ENCODE measurements at places on chromosomes 13 and 19.

DNA sequence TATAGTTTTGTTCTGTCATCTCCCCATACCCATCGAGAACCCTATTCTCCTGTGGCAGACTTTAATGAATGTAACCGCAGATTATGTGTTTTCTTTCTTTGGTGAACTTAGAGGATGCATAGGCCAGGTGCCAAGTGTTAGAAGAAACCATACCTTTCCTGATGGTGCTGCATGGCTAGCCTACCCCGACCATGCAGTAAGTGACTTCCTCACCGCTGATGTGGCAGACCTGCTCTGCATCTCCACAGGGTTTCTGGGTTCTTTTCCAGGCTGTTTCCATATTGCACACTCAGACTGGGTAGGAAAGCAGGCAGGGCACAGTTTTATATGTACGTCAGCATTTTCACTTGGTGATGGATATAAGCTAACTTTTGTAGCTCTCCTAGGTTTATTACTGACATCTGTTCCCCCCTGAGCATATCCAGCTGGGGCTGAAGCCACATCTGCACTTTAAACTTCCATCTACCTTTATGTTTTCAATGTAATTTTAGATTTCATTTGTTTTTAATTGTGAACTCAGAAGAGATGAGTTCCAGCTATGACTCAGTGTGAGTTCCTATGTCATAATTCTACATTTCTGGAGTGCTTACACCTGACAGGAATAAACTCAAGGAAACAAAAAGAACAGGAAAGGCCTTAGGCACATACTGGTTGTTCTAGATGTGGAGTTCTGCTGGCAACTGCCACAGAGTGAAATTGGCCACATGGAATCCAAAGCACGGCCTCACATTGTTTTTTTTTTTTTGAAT lies 42.3 kb downstream of the LRCH1 start:
- peak; percentile 58 for DNase-seq

DNA sequence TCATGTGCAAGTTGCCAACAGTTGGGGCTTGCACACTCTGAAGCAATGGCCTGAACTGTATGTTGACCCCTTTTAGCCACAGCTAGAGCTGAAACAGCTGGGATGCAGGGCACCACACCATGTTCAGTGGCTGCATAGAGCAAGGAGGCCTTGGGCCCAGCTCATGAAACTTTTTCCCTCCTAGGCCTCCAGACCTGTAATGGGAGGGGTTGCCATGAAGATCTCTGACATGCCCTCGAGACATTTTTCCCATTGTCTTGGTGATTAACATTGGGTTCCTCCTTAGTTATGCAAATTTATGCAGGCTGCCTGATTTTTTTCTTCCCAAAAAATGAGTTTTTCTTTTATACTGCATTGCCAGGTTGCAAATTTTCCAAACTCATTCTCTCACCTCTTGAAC lies 165.1 kb upstream of the PRR20A start:
- no peak for DNase-seq

- no peak for DNase-seq
Observed at GRCh38 chr19:16541526-16542044, 652 bp downstream of the CHERP start.

GRCh38 chr19:42114412-42114811 lies 17.8 kb downstream of the POU2F2 start:
- no peak for DNase-seq

GRCh38 chr19:57302727-57303401 lies 17.4 kb upstream of the ZNF543 start:
- no peak for DNase-seq
